ENCODE measurements at places on chromosomes 7 and 10.

DNA sequence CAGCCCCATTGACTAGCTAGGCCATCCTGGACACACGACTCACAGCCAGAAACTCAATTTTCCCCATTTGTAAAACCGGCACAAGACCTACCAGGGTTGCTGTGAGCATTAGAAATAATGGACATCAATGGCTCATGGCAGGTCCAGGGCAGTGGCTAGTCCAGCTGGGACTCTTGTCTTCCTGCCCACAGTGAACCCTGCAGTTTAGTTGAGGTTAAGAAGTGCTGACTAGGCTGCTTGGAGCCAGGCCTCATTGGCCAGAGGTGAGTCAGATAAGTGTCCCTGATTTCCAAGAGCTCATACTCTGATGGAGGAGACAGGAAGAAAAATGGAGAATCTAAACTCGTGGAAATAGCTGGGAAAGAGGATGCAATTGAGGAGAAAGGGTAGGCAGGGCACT, 123.4 kb upstream of the ZNF92 start:
- no peak for DNase-seq

DNA sequence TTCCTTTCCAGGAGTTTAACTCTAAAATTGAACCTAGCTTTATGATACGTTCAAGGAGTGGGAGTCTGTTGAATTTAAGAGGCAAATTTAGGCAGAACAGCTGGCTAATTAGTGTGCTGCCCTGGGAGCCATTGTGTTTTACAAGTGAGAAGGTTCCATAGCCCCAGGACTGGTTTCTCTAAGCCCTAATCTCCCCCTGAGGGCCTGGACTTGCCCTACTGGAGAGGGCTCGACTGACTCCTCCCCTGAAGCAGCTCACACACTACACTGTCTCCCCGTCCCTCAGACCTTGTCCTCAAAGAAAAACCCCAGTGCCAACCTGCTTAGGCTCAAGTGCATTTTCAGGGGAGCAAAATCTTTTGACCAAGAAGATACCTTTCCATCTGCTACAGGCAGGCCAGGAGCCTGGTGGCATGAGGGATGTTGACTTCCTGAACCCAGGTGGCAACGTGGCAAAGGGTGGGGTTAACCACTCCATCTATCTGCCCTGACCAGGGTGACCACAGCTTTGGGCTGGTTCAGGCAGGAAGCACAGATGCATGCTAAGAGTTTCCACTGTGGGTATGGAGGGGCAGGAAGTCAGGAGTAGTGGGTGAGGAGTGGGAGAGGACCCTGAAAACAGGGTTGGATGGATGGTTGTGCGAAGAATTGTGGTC, 68.9 kb upstream of the CARD11 start:
- no peak for DNase-seq

DNA sequence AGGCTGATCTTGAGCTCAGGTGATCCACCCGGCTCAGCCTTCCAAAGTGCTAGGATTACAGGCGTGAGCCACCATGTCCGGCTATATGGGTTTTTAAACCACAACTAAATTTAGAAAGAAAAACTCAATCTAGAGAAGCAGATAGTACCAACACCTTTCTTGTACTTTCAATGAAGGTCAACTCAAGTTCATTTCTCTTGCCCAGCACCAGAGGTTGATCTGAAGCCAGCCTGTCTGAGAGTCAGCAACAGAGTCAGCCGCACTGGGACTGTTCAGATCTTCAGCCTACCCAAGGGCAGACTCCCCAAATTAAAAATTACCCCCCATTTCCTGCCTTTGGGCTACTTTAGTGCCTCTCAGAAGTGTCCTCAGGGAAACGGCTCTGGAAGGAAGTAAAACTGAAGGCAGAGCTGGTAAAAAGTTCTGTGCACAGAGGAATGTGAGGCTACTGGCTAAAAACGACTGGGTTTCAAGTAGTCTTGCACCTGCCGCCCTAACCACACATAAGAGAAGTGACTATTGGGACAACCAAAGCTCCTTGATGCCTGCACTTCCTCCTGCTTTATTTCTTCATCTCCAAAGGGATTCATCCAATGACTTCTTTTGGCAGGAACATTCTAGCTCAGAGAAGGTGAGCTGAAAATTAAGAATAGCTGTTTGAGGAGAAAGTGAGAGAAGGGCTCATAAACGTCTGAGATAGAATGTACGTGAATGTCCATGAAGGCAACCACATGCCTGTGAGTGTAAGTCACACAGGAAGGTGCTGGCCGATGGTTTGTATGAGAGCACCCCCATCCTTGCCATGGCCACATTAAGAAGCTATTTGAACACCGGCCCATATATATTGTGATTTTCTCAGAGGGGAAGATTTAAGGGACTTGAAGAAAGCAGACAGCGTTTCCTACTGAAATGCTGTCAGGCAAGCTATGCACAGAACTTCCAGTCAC, 142.4 kb upstream of the PRR15 start:
- DNase-seq = no peak

DNA sequence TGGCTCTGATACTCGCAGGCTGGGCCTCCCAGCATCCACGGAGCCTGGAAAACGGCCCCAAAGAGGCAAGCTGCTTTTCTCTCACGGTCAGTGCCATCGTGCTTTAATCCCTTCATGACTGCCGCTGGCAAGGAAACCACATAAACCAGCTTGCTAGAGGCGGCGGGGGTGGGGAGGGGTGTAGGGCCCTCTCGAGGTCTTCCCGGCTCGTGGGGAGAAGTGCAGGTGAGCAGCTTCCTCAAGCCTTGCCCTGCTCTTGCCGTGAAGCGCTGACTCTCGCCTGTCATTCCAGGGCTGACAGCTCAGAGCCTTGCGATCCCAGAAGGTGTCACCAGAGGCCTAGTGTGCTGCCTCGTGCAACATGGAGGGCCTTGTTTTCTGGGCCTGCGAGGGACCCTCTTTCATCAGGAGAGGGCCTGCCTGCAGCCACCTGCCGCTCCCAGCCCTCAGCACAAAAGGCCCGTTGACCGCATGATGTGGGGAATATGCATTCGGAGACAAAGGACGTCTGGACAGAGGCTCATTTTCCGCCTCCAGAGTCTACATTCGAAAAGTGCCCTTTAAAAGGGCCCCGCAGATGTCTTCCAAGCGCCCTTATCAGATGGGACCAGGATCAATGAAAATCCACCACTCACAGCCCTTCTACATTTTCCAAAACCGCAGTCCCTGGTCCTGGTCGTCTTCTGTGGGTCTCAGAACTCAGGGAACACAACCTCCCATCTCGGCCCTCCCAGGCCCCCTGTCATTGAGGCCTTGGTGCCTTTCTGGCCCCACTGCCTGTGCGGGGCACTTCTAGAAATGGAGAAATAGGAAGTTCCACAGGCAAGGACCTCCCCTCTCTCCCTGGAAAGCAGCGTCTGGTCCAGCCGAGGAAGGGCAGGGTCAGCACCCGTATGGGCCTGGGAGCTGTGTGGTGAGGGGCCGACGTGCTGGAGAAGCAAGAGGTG, 58.7 kb downstream of the ZRANB1 start:
- no peak for DNase-seq

DNA sequence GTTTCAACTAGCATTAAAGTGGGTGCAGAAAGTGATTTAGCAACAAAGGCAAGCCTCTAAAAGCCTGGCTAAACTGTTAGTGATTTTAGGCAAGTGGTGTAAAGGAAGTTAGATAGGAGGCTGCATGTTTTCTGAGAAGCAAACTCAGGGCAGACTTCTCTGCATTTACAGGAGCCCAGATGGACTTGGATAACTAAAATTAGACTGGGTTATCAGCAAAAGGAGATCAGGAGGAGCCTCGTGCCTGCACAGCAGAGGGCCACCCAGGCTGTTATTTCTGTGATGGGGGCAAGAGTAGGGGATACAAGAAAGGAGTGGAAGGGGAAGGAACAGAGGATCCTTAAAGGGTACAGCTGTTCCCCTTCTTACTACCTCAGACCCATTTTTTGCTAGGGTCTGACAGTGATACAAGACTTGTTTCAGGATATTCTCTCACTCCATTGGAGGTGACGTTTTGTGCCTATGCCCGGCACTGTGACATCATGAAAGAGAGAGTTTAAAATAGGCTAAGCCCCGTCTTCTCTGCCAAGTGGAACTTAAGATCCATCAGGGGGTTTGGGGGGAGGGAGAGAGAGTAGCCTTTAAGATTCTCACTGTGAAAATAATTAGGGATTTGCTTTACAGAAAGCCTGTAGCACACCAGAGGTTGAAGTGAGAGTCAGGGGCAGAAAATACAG, 49.6 kb upstream of the PDCD4 start:
- no peak for DNase-seq

- no peak for DNase-seq
Observed at GRCh38 chr7:99011706-99012404, 132.1 kb downstream of the SMURF1 start.
